ENCODE measurements at places on chromosomes 16 and 17. TPM values are rescaled to one million over a fixed set of nuclear protein-coding genes. Genes with fewer than 3 reads are reported as not detected.

The C17orf113 gene
- polyA plus RNA-seq: not detected

The GFAP gene
- polyA plus RNA-seq: 0.52 TPM

The B9D1 gene
- 24.4 TPM for polyA plus RNA-seq

The PCGF2 gene
- polyA plus RNA-seq: 4.6 TPM

The YPEL2 gene
- 9.6 TPM for polyA plus RNA-seq

The MT1G gene
- 4.4 TPM for polyA plus RNA-seq

The DDX5 gene
- 643 TPM for polyA plus RNA-seq

The TPSG1 gene
- polyA plus RNA-seq: not detected

The HSF4 gene
- 1.8 TPM for polyA plus RNA-seq

The CTRB1 gene
- not detected for polyA plus RNA-seq

The EPN3 gene
- 0.13 TPM for polyA plus RNA-seq

The COPZ2 gene
- 399 TPM for polyA plus RNA-seq

The CA5A gene
- not detected for polyA plus RNA-seq

The CCDC57 gene
- polyA plus RNA-seq: 10.6 TPM

The CARD14 gene
- 0.05 TPM for polyA plus RNA-seq

The CCL17 gene
- not detected for polyA plus RNA-seq

The CDRT15 gene
- not detected for polyA plus RNA-seq

The NOG gene
- polyA plus RNA-seq: 3.6 TPM

The SLFN12L gene
- not detected for polyA plus RNA-seq

The RAB26 gene
- polyA plus RNA-seq: 0.30 TPM

The SMIM36 gene
- polyA plus RNA-seq: not detected

The CCL5 gene
- polyA plus RNA-seq: not detected

The ABR gene
- polyA plus RNA-seq: 26.7 TPM
